ENCODE measurements at places on chromosomes 7 and 10. TPM values are rescaled to one million over a fixed set of nuclear protein-coding genes. Genes with fewer than 3 reads are reported as not detected.

LRRD1 gene
- not detected for total RNA-seq

CHRM2 gene
- total RNA-seq, result 0.17 TPM

DNA sequence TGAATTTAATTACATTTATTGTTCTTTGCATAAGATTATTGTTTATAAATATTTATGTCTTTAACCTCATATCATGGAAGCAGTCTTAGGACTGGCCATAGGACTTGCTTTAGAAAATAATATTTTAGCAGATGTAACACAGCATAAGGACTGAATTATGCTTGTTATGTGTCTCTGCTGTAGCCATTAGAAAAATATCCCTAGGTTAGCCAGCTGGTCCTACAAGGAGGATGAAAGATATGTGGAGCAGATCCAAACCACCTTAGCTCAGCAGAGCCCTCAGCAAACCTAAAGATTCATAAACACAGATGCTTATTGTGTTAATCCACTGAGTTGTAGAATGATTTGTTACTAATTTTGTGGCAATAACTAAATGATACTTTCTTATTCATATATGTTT is 166.0 kb upstream of the COL1A2 start:
- no peak for DNase-seq
- H3K27ac ChIP-seq, result no peak overlapping the region
- no peaks in the 10 kb centered on the region for H3K4me1 ChIP-seq
- H3K36me3 ChIP-seq, result no peaks in the 10 kb centered on the region
- H3K27me3 ChIP-seq, result no peaks in the 10 kb centered on the region
- H3K4me3 ChIP-seq, result no peak overlapping the region

DNA sequence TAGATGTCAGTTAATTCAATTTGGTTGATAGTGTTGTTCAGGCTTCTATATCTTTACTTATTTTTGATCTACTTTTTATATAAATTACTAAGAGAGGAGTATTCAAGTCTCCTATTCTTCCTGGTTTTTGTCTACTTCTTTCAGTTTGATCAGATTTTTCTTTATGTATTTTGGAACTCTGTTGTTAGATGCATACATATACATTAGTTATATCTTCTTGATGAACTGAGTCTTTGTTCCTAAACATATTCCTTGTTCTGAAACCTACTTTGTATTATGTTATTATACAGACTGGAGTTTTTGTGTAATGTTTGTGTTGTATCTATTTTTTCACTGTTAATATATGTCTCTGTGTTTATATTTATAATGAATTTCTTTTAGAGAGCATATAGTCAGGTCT is 118.8 kb downstream of the LRMDA start:
- no peaks in the 10 kb centered on the region for H3K27me3 ChIP-seq
- H3K27ac ChIP-seq, result no peak overlapping the region
- H3K4me3 ChIP-seq, result no peak overlapping the region
- peaks cover 5% of the 10 kb centered on the region for H3K4me1 ChIP-seq

DNA sequence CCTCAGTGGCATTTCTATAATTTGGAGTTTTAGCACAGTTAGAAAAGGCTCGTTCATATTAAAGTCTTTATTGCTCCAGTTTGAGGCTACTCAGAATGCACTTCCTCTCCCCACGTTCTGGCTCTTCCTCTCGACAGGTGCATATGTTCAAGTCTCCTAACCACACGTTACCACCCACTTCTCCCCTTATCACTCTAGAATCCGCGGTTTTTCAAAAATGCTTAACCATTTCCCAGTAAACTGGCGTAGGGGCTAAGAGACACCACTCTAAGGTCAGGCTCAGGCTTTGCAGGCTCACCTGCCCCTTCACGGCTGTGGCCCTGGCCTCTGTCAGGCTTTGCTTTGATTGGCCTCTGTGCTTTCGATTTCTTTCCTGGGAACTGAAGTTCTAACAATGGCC is 383.6 kb downstream of the GLRX3 start:
- H3K4me3 ChIP-seq, result no peak overlapping the region
- no peak overlapping the region for H3K27ac ChIP-seq
- H3K27me3 ChIP-seq, result no peaks in the 10 kb centered on the region

DNA sequence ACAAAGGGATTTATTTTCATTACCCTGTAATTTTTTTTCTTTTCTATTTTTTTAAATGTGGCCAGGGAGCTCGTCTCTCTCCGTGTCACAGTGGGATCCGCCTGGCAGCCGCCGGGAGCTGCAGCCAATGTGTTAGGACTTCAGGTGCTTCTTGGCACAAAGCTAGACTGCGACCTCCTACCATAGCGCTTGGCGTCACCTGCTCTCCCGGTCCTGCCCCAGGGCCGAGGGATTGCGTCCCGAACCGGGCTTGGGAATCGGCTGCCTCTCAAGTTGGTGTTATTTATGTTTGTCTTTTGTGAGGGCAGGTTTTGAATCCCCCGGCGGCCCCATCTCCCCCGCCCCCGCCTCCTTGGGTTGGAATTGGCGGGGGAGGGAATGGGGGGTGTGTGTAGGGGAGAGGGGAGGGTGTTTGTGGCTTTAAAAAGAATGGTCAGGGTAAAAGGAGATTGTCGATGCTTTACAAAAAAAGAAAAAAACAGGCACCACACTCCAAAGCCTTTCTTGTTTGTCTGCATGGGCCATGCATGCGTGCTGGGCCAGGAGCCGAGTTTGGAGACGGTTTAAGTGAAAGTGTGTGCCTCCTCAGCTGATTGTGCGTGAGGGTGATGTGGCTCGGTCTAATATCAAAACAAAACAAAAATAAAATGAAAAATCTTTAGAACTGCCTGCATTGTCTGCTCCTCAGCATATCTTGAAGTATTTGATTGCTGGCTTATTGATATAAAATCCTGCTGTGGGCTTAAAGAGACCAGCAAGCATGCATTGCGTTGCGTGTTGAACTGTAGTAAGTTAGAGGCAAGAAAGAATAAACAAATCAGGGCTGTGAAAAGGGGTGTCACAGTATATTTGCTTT is 1.2 kb downstream of the PPP1R9A start:
- H3K4me1 ChIP-seq, result peaks cover 11% of the 10 kb centered on the region
- H3K27ac ChIP-seq, result no peak overlapping the region
- DNase-seq, result peak; percentile 53
- H3K27me3 ChIP-seq, result no peaks in the 10 kb centered on the region

DNA sequence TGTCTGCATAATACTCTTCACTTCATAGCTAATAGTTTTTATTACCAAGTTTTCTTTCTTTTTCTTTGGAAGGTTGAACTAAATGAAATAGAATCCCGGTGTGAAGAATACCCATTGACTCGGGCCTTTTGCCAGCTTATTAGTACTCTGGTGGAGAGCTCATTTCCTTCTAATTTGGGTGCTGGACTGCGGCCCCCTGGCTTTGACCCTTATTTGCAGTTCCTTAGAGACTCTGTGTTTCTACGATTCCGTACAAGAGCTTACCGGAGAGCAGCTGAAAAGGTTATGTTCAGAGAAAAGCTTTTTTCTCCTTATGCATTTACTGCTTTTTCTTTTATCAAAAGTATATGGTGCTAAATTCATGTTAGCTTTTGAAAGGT is 40.2 kb downstream of the NUP205 start:
- peaks cover 70% of the 10 kb centered on the region for H3K36me3 ChIP-seq
- no peak overlapping the region for H3K27ac ChIP-seq
- DNase-seq, result no peak

Data from PC-9 (cell line).